Right cardiac atrium (tissue), 5 donors: ENCODE measurements at places on chromosomes 6 and 20. TPM values are rescaled to one million over a fixed set of nuclear protein-coding genes. Genes with fewer than 3 reads are reported as not detected.

Gene ANGPT4
- polyA plus RNA-seq = 0.14 TPM

Gene CTCFL
- polyA plus RNA-seq = not detected

Gene TMC2
- not detected for polyA plus RNA-seq

Gene HCRTR2
- 0.16 TPM for polyA plus RNA-seq

Gene CNR1
- polyA plus RNA-seq = 0.41 TPM

Gene COL9A3
- 13.0 TPM for polyA plus RNA-seq

Gene PPIL6
- 2.2 TPM for polyA plus RNA-seq

Gene FAM209B
- polyA plus RNA-seq = 0.84 TPM

Gene PRKN
- polyA plus RNA-seq = 9.6 TPM

Gene OGFR
- polyA plus RNA-seq = 26.6 TPM

Gene ZNF322
- 5.1 TPM for polyA plus RNA-seq
